ENCODE measurements at places on chromosomes 11 and 22. TPM values are rescaled to one million over a fixed set of nuclear protein-coding genes. Genes with fewer than 3 reads are reported as not detected.

GRCh38 chr11:88280673-88281316 lies 56.7 kb downstream of the CTSC start:
- DNase-seq: no peak

GRCh38 chr11:4983841-4984240 lies 10.8 kb upstream of the OR51L1 start:
- DNase-seq: no peak

DNA sequence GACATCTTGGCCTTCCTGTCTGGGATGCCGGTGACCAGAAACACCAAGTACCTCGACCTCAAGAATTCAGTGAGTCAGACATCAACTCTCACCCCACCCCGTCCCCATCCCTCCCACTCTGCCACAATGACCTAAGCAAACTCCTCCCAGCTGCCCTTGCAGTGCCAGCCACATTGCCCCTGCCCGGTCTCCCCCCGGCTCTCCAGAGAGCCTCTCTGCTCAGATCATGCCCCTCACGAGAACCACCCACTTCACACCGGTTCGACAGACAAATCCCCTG lies 23.6 kb upstream of the MYRF start:
- DNase-seq: no peak

DNA sequence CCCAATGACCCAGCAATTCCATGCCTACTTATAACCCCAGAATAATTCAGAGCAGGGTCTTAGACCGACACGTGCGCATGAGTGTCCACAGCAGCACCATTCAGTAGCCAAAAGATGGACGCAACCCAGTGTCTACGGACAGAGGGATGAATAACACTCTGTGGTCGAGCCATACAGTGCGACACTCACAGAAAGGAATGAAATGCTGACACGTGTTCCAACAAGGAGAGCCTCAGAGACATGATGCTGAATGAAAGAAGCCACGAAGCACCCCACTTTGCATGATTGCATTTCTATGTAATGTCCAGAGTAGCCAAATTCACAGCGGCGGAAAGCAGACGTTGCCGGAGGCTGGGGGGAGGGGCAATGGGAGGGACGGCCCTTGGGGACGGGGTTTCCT lies 134.4 kb downstream of the CTTN start:
- DNase-seq: no peak

GRCh38 chr11:117427356-117427874 lies 99.8 kb downstream of the CEP164 start:
- no peak for DNase-seq

- no peak for DNase-seq
These were observed 21.6 kb upstream of the TMA7B start for GRCh38 chr22:39938509-39939111.

DNA sequence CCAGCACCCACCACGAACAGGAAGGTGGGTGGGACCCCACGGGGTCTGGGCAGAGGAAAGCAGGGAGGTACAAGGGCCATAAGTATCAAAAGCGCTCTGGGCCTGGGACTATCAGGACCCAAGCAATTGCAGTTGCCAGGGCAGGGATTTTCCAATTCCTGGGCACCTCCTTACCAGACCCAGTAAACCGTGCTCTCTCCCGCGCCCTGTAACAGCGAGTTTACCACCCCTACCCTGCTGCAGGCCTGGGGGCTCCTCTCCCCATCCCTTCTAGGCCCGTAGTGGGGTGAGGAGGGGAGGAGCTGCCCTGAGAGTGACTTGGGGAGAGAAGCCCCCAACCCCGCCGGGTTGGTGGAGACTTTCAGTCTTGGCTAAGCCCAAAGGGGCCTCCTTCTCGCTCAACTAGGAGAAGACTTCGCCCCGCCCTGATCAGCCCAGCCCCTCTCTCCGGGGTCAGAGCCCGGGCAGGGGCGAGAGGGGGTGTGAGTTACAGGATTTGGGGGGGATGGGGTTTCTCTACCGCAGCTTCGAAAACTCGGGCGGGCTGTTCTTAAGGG lies 5.4 kb downstream of the PAX6 start:
- DNase-seq: no peak

DNA sequence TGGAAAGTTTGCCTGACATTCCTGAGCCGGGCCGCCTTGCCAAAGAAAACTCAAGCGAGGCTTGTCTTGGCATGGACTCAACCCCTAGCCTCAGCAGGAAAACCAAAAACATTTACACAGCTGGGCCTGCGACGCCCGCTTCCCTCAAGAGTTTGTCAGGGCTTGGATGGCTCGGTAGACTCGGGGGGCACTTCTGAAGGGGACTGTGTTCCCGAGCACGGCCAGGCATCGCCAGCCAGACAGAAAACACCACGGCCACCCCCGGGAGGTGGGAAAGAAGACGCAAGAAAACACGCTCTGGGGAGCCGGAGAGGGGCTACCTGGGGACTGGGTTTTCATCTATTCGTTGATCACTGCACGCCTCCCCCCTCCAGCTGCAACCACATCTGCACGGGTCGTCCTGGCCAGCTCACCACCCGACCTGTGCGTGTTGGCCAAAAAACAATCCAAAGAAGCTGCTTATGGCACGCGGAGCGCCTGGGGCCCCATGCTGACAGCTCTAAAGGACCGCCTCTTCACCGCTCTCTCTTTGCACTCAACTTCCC lies 380.7 kb downstream of the MN1 start:
- DNase-seq: peak; percentile 70

DNA sequence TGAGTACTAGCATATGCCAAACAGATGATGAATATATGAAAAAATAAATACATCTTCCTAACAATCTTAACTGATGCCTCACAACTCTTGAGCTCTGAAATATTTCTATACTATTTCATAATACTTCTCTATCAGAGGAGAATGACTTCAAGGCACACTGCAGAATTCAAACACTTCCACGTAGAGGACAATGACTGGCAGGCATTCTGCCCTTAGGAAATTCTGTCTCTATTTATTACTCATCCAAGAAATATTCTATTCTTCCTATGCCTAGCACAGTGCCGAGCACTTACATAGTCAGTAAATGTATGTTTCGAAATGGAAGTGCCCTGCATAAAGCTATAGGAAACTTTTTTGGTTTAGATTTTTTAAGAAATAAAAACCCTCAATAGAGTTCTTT lies 809.1 kb downstream of the DLG2 start:
- no peak for DNase-seq

DNA sequence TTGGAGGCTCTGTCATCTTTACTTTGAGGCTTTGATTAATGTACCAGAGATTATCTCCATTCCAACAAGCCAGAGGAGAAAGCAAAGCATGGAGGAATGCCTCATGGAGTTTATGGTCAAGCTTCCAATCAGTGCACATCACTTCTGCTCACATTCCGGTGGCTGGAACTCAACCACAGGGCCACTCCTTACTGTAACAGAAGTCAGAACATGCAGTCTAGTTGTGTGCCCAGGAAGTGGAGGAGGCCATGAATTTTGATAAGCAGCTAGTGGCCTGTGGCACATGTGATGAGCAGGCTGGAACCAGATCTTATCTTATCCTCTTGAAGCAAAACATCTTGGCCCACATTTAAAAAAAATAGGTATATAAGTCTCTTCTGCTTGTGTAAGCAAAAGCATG lies 258.9 kb upstream of the ARHGAP20 start:
- DNase-seq: no peak

GRCh38 chr11:59792507-59792906 lies 18.1 kb downstream of the MRPL16 start:
- DNase-seq: no peak

GRCh38 chr11:69449320-69450063 lies 32.0 kb upstream of the LINC01488 start:
- DNase-seq: no peak

DNA sequence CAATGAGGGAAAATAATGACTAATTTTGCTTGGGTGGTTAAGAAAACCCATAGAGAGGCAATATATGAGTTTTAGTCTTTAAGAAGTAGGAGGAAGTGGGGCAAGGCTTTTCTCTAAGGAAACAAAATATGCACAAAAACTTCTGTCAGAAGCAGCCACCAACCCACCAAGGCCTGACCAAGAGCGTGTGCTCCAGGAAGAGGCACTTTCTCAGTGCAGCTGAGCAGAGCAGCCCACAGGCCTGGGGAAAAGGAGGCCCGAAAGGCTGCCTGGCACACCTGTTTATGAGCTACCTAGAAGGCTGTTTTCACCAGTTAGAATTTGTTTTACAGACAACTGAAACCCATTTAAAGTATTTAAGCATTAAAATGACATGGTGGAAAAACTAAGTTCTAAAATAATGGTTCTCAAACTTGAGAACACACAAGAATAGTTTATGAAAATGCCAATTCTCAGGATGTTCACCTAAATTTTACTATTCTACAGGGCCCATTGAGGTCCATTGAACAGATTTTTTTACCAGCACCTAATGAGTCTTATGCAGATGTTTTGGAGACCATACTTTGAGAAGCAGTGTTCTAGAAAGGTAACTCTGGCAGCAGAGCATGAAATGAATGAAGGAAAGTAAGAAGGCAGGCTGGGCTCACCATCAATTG lies 160.5 kb upstream of the DDI1 start:
- DNase-seq: no peak

DNA sequence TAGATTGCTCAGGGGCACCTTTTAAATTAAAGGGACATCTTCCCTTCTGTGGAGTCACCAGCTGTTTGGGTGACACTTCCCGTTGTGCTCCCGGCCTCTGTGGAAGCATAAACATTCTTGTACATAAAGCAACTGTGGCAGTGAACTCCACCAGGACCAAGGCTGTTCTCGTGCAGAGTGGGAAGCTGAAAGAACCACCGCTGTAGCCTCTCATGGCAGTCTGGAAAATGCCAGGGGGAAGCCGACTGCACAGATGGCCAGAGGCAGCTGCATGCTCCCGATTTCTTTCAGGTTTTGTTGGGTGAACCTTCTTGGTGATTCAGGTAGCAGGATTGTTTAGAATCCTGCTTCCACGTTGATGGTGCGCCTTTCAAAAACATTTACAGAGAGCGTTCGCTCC lies 10.3 kb downstream of the UBASH3B start:
- no peak for DNase-seq

DNA sequence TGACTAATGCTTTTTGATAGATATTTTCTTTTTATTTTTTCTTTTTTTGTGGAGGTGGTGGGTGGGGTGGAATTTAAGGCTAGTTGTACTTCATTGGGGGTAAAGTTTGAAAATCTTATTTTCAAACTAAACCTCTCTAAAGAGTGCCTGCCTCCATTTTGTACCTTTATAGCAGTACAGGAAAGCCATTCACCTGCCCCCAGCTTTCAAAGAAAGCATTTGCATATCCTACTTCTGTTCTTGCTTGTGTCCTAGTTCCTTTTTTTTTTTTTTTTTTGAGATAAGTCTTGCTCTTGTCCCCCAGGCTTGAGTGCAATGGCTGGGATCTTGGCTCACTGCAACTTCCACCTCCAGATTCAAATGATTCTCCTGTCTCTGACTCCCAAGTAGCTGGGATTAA lies 766.2 kb upstream of the LRRC4C start:
- DNase-seq: no peak

DNA sequence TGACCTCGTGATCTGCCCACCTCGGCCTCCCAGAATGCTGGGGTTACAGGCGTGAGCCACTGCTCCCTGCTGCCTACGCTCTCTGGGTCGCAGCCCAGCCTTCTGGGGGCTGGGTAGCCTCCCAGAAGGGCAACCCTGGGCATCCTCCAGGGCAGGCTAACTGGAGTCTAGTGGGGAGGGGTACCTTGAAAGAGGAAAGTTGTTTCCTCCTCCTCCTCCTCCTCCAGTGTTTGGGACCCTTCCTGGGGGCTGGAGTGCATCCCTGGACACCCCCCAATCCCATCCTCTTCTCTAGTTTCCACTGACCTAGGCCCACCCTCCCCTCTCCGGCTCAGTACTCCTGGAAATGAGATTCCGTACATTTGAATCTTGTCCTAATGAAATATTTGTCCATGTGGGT lies 1.3 kb downstream of the PNPLA3 start:
- DNase-seq: no peak

GRCh38 chr22:20115691-20116375 lies at the start of gene RANBP1:
Gene RANBP1 (plus strand): TSS chr22:20116104. CDS start chr22:20116185, 81 bp downstream.
- DNase-seq: no peak

DNA sequence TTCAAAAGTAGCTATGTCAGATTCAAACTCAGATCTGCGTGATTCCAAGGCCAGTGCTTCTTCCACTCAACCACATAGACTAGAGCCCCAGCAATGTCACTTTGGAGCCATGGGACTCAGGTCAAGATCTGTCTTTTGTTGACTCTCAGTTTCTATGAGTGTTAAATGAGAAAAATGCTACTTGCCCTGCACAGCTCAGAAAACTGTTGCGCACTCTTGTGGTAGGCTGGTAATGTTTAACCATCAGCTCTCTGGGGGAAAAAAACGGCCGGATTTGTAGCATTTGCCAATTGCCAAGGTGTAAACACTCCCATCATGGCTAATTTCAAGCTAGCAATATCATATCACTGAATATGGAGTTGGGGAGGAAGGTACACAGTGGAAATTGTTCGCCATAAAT lies 328.1 kb upstream of the SYN3 start:
- DNase-seq: no peak

DNA sequence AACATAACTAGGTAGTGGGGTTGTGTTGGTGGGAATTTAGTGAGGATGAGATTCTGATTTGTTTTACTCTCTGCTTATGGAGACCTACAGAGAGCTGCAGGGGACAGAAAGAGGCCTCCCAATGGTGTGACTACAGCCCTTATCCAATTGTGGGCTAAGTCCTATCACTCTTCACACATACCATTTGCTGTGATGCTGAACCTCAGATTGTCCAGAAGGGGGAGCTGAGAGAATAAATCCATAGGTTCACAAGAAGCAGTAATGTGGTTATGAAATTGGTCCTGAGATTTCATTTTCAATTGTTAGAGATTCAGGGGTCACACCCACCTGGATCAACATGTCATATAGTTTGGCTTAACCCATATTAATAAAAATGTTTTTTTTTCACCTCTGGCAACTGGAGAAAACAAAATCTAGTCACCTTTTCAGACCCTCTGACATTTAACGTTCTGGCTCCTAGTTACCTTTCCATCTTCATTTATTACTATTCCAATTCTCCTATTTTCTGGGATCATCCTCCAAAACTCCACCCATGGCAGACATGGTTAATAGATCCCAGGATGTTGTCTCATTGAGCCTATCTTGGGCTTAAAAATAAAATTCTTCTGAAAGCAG lies 53.3 kb upstream of the PTPN5 start:
- DNase-seq: no peak

The C1QTNF5 gene
- polyA plus RNA-seq: 23.2 TPM

The NELL1 gene
- polyA plus RNA-seq: 5.1 TPM

The TRIM22 gene
- 8.1 TPM for polyA plus RNA-seq

The C11orf52 gene
- polyA plus RNA-seq: 3.1 TPM

The MS4A6A gene
- 17.6 TPM for polyA plus RNA-seq

The RPS6KA4 gene
- 12.3 TPM for polyA plus RNA-seq

The OR6T1 gene
- not detected for polyA plus RNA-seq
